ENCODE measurements at places on chromosomes 2 and 18.

GRCh38 chr2:240293557-240294461, 141.7 kb upstream of the GPC1 start:
- no peak for DNase-seq

DNA sequence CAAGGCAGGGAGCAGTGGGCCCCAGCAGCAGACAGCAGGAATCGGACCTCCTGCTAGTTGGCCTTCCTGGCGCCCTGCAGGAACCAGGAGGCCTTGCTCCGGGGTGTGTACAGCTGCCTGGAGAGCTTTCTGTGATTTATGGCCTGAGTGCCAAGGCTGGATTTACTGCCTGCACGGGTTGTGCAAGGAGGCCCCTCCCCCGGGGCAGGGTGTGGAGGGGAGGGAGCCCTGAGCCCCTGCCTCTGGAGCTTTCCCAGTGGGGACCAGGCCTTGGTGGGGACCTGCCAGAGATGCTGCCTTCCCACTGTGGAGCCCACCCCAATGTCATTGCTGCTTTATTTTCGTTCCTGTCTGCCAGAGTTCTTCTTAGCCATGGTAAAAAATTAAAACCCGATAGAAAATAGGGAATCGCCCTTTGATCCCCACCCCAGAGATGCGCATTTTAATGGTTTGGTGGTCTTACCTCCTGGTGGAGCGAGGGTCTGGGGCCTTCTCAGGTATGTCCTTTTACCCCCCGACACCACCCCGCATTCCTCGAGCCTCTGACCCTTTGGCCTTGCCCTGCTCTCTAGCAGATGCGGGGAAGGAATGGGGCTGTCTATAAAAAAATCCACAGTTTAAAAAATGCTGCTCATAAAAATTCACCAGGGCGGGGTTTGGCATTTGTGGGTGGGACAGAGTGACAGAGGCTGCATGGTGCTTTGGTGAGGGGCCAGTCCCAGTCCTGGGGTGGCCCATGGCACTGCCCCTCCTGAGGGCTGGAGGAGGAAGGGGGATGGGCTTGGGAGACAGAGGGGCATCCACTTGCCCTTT, 6.9 kb upstream of the RALB start:
- DNase-seq, result no peak

DNA sequence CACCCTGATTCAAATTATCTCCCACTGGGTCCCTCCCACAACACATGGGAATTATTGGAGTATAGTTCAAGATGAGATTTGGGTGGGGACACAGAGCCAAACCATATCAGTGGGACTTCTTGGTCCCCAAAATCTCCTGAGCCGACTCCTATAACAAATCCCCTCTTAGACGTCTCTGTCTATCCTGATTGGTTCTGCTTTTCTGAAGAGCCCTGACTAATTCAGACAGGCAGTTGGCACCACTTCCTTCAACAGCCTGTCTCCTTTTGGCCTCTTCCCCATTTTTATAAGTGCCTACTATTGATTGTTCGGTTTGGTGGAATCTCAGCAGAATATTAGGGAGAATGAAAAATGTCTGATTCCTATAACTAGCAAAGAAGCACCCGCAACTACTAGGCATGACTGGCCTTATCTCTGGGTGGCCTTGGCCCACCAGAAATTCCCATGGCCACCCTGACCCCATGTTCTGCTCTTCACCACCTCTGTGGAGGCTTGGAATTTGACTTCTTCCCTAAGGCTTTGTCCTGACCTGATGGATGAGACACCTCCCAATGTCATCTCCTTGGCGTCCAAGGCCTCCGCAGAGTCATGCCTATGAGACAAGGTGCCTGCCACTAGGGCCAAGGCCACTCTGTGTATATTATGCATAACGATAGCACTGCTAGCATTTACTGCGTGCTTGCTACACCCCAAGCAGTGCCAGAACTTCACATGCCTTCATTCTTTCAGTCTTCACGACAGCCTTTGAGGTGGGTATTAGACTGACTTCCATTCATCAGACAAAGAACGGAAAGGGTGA, 218.9 kb upstream of the COPS8 start:
- DNase-seq, result no peak

DNA sequence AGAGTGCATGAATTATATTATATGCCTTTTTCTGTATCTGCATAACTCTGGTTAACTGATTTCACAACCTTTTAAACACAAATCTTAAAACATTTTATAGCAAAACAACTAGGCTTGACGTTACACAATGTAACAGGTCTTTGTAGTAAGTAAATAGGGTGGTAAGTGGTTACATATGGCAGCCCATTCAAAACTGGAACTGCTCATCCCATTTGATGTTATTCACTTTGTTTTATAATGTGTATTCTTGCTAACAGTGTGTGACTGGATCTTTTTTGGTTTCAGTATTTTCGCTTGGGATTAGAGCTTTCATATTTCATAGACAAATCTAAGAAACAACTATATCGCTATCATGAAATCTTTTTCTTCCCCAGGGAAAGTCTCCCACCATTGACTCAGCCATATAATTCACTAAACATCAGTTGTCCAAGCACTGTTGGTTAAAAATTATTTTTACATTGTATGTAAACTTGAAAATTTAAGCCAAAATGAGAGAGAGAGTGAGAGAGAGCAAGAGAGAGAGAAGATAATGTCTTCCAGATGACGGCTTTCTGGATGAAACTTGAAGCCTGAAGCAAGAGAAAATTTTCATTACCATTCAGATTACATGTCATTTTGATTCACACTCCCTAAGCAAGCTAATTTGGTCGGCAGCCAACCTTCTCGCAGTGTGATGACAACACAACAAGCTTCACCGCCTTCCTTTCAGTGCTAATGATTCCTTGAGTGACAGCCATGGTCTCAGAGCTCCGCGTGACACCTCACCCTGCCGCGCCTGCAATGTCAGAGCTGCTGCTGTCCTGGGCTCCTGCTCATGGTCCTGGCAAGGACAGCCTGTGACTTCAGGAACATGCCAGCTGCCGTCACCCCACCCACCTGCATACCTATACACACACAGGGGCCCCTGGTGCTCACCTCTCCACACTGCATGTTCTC, 946.9 kb upstream of the SOX11 start:
- DNase-seq, result no peak

DNA sequence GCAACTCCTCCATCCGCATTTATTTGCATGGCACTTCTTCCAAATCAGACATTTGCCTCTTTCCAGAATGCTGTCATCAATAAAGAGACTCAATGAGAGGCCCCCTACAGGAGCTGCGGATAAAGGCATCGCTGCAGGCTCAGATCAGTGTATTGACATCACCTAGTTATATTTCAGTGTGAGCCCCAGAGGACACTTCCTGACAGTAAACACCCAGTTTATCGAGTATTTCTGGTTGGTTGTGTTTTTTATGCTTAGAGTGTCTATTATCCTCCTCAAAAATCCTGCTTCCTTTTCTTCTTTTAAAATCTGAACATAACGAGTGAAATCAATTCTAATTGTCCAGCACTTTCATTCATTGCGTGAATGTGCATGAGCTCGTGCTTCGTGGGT, 38.8 kb downstream of the NRP2 start:
- DNase-seq, result no peak

GRCh38 chr2:54894467-54894866, 155.8 kb downstream of the RTN4 start:
- no peak for DNase-seq

GRCh38 chr2:179751163-179751809, 110.1 kb downstream of the ZNF385B start:
- DNase-seq, result no peak

- DNase-seq, result no peak
Measured at GRCh38 chr2:2825516-2826208, 494.6 kb upstream of the MYT1L start.

DNA sequence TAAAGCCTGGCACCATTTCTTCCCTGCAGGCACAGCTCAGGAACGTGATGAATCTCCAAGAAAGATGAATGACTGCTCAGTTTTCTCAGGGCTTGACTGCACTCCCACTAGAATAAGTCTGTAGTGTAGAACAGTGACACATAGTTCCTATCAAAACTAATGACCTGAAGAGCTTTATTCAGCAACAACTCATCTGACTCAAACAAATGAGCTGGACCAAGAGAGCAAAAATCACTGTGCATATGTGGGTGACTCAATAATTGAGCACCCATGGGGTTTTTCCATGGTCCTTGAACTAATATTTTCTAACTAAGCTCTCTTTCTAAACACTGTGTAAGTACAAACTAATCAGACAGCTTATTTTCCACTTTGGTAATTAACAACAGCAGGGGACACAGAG, 61.1 kb upstream of the XDH start:
- no peak for DNase-seq

GRCh38 chr2:64259312-64259711, 115.1 kb upstream of the PELI1 start:
- DNase-seq, result no peak

GRCh38 chr2:177338177-177338721, 54.3 kb upstream of the AGPS start:
- no peak for DNase-seq

DNA sequence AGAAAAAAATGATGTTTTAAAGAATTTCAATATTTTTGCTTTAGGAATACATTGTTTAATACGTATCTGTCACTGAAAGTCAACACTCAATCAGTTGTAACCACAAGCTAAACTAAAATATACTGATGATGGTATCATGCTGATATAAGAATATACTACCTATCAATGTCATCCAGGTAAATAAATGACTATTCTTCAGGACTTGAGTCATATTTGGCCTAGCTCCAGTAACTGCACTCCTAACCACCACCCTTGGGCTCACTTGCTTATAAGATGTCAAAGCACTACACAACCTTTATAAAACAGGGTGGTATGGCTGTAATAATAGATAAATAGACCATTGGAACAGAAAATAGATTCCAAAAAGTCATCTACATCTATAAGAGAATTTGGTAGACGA, 48.8 kb downstream of the RND3 start:
- no peak for DNase-seq

- no peak for DNase-seq
Measured at GRCh38 chr2:138475277-138475776, 26.2 kb upstream of the SPOPL start.

- DNase-seq, result no peak
Measured at GRCh38 chr2:214465363-214466146, 54.7 kb downstream of the VWC2L start.

GRCh38 chr18:54616220-54616848, 25.3 kb downstream of the DYNAP start:
- no peak for DNase-seq

DNA sequence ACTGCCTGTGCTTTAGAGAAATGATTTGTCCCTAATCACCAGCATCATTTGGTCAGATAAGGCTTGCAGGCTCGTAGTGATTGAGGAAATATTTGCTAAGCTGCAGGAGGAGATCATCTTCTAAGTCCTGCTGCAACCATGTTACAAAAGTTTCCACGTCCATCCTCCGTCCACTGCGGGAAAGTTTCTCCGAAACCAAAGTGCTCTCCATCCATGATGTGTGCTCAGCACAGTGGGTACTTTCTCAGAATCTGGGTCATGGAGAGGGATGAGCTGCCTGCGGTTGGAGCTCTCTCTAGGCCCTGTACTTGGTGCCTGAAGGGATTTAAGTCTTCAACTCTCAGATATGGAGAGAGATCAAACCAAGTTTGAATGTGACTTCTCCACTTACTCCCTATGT, 39.3 kb downstream of the IL1RL2 start:
- no peak for DNase-seq

GRCh38 chr2:20113986-20114938, 62.8 kb upstream of the LAPTM4A start:
- DNase-seq, result no peak

- no peak for DNase-seq
Measured at GRCh38 chr2:217852555-217853211, 150.1 kb downstream of the TNS1 start.

GRCh38 chr2:113376913-113377445, 60.5 kb upstream of the ZNG1B start:
- no peak for DNase-seq

DNA sequence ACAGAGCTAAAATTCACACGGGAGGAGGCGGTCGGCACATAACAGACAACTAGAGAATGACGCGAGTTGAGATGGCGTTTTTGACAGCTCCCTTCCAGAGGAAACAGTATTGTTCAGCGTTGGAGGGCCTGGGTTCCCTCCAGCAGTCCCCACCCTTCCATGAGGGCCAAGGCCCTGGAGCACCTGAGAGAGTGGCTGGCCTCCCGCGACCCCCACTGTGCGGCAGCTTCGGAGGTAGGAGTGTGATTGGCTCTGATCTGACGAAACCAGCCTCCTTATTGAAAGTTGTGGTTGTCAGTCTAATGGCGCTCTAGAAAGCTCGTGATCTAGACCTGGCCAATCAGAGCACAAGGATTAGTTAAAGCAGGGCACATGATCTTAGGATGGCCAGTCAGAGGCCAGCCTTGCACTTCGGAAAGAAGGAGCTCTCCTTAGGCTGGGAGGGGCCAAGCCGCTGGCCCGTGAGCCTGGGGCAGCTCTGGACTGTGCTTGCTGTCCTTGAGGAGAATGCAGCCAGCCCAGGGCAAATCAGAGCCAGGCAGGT, 104.5 kb upstream of the CELF4 start:
- no peak for DNase-seq

DNA sequence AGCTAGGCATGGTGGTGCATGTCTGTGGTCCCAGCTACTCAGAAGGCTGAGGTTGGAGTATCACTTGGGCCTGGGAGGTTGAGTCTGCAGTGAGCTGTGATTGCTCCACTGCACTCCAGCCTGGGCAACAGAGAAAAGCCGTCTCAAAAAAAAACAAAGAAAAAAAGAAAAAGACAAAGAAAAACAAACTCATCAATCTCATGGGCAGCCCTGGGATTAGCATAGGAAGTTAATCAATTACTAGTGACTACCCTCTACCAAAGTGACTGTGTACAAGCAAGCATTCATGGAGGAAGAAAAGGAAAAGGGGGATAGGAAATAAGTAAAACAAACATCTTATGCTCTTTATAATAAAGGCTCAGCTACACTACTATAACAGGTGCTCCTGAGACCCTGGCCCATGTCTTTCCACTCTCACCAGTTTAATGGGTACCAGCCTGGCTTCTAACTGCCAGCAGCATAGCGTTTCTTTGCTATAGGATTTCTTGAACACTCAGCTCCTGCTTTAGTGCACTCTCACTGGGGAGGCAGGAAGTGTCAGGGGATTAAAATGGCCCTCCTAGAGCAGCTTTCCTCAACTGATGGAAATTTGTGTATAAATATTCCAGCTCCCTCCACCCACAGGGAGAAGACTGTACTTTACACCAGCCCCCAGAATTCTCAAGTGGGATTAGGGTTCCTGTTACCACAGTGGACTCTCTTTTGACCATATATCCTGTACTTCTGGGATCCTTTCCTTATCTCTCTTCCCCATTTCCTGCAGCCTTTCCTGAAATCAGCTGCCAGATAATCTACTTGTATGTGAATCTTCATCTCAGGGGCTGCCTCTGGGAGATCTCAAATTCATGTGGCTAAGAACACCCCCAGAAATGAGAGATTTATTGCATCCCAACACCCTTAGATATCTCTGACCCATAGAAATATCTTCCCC, 91.3 kb upstream of the GLS start:
- DNase-seq, result no peak

GRCh38 chr2:240785424-240786335, 34.3 kb downstream of the KIF1A start:
- DNase-seq, result no peak

DNA sequence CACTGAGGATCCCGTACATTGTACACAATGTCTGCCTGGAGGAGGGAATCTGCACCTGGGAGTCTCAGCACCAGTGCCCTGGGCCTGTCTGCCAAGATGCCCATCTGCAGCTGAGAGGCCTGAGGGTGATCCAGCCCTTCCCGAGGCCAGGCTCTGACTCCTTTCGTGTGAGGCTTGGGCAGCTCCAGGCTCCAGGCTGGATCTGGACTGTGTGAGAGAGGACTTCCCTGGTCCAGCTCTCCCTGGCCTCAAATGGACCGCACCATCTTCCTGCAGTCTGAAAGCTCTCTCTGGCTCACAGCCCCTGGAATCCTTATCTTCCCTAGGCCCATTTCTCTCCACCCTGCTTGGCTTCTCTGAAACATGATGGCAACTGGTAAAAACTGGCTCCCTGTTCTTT, 324.6 kb downstream of the DYSF start:
- DNase-seq, result no peak

Measured in stimulated activated CD4-positive, alpha-beta T cell treated with anti-CD3 and anti-CD28 coated beads, Interleukin-12 subunit alpha, Interleukin-12 subunit beta, amount 100 ng/mL, for 24 hours (primary cell).